ENCODE measurements at places on chromosomes 5 and 9.

DNA sequence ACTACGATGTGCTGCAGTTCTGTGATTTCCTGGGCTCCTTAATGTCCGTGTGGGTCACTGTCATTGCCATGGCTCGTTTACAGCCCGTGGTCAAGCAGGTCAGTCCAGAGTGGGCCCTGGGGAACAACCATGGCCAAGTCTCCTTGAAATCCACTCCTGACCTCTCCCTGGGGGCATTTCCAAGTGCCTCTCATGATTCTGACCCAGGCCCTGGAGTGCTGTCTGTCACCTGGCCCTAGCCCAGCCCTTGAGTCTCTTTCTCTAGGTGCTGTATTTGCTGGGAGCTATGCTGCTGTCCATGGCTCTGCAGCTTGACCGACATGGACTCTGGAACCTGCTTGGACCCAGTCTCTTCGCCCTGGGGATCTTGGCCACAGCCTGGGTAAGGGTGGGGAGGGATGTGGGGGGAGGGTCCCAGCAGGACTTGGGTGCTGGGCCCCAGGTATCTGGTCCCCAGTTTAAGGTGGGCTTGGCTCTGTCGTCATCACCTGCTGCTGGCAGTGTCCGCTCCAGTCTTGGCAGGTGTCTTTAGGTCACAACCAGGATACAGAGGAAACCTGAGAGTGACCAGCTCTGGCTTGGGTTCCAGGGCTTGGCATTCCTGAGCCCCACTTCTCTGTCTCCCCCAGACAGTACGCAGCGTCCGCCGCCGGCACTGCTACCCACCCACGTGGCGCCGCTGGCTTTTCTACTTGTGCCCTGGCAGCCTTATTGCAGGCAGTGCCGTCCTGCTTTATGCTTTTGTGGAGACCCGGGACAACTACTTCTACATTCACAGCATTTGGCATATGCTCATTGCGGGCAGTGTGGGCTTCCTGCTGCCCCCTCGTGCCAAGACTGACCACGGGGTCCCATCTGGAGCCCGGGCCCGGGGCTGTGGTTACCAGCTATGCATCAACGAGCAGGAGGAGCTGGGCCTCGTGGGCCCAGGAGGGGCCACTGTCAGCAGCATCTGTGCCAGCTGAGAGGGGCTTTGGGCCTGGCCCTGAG lies 17.0 kb downstream of the OR13J1 start:
- DNase-seq, result no peak

DNA sequence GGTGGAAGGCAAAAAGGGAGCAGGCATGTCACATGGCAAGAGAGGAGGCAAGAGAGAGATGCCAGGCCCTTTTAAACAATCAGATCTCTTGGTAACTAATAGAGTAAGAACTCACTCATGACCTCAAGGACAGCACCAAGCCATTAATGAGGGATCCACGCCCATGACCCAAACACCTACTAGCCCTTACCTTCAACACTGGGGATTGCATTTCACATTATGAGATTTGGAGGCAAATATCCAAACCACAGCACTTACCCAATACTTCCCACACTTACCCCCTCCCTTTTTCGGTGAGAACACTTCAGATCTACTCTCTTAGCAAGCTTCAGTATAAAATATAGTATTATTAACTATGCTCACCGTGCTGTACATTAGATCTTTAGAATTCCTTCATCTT lies 41.9 kb downstream of the ZNF354A start:
- DNase-seq, result peak; percentile 67

- DNase-seq, result peak; percentile 46
These were observed 88.7 kb downstream of the PIP5K1B start for GRCh38 chr9:68793605-68794343.

- DNase-seq, result peak; percentile 57
These were observed 200.4 kb downstream of the LRRC70 start for GRCh38 chr5:62779010-62779422.

DNA sequence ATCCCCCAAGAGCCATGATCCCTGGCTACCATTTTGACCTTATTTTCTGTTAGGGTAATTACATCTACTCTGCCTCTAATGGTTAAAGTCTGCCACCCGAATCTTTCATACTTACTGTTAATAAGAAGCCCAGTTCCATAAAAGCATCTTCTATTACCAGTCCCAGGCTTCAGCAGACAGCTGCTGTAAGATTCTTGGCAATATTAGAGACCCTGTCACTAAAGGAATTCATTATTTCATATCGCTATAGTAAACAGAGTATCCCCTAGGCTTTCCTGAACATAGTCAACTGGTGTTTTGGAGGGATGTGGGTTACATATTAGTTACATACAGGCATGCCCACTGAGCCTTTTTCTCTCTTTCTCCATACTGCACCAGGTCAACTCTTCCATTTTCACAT lies 608.7 kb upstream of the SEMA6A start:
- DNase-seq, result no peak

- peak; percentile 90 for DNase-seq
These were observed 94.0 kb upstream of the DNAH5 start for GRCh38 chr5:14038341-14038959.

DNA sequence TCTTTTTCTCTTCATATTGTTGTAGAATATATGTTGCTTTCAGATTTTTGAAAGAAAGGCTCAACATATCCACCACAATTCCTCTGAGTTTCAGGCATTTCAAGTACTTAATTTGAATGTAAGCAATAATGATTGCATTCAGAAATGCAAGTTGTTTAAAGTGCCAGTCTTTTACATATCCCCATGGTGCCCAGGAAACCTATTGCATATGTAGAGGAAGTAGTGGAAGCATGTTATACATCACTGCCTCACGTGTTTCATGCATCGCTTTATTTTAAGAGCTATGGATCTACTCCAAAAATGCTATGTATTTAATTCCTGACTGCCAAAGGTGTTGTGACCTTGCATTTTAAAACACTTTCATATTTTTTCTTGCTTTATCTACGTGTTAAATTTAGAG lies 28.1 kb downstream of the CPEB4 start:
- DNase-seq, result no peak
